ENCODE measurements at places on chromosomes 13 and 19. TPM values are rescaled to one million over a fixed set of nuclear protein-coding genes. Genes with fewer than 3 reads are reported as not detected.

GRCh38 chr13:111407381-111408131 lies 87.1 kb downstream of the TEX29 start:
- no peaks in the 10 kb centered on the region for H3K4me1 ChIP-seq
- no peak overlapping the region for H3K4me3 ChIP-seq
- DNase-seq: no peak
- H3K36me3 ChIP-seq: no peaks in the 10 kb centered on the region
- no peaks in the 10 kb centered on the region for H3K27me3 ChIP-seq
- no peak overlapping the region for H3K27ac ChIP-seq

- H3K27ac ChIP-seq: peak overlapping the region; percentile 75
- H3K4me1 ChIP-seq: peaks cover 43% of the 10 kb centered on the region
- no peaks in the 10 kb centered on the region for H3K36me3 ChIP-seq
- no peaks in the 10 kb centered on the region for H3K27me3 ChIP-seq
These were observed 684.1 kb downstream of the DIAPH3 start for GRCh38 chr13:59479629-59480028.

Gene TNFSF11
- total RNA-seq: 9.9 TPM

Gene ZNF296
- total RNA-seq: 10.3 TPM

DNA sequence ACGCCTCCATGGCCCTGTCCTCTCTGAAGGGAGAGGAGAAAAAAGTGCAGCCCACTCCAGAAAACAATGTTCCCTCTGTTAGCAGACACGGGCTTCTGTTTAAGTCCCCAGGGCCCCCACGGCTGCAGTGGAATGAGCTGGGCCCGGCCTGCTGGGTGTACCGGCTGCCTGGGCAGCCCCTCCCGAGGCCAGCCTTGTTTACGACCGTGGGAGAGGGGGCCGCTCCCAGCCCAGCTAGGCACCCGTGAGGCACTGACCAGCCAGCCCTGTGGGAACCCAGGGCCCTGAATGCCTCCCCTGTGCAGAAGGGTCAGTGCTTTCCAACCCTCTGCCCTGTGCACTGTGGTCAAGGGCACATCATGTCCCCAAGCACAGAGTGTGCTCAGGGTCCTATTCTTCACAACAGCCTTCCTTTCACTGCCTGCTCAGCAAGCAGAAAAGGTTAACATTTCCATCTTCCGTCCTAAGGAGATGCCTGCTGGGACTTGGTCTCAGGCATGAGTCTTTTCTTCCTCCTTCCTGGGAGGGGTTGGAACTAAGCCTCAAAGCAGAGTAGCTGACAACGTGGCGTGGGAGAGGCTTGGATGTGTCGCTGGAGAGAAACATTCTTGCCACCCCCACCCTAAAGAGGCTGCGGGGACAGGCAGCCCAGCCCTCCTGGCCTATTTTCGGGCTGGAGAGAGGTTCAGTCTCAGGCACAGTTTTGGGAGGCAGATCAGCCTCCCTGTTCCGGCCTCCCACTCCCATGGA lies 90.1 kb downstream of the RGCC start:
- DNase-seq: no peak
- no peaks in the 10 kb centered on the region for H3K4me1 ChIP-seq
- no peak overlapping the region for H3K4me3 ChIP-seq
- no peaks in the 10 kb centered on the region for H3K27me3 ChIP-seq
- no peak overlapping the region for H3K27ac ChIP-seq

Data from GM23338 (cell line).